ENCODE measurements at places on chromosomes 3 and 15.

DNA sequence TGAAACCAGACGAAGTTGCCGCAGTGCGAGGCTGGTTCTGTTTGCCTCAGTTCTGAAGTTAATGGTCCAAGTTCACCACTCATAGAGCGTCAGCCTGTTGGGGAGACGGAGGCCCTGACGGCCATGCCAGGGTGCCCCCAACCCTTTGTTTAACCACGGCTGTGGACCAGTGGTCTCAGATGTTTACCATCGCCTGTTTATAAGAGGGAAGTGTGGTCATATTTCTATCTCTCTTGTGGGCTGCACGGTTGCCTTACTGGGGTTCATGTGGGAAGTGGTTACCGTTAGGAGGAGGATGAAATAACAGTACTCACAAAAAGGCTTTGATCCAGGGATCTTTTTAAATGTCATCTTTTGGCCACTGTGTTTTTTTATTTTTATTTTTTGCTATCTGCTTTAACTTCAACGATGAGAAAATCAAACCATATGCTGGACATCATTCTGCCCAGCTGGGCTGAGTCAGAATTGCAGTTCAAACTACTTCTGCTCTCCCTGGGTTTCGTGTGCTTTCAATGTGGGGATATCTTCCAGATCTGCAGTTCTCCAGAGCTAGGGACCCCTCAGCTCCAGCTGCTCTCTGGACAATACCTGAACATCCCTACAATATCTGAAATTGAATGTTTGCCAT is 17.8 kb downstream of the SMAD3 start:
- DNase-seq = no peak

GRCh38 chr15:69161079-69161877 is 843 bp downstream of the GLCE start:
- DNase-seq = no peak

DNA sequence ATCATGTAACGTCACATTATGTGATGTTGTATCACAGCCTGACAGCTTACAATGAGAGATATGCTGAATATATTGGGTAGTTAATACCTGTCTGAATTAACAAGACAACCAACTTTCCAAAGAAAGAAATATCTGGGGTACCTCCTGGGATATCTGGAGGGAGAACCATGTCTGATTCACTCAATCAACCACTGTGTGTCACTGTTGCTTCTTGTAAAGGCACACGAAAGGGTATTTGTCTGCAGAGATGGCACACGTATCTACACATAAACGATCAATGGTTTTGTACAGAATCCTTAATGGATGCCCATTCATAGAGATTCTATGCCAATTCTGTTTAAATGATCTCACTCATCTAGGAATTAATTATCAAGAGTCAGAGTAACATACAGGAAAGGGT is 252.1 kb upstream of the TMCO5A start:
- DNase-seq = no peak

DNA sequence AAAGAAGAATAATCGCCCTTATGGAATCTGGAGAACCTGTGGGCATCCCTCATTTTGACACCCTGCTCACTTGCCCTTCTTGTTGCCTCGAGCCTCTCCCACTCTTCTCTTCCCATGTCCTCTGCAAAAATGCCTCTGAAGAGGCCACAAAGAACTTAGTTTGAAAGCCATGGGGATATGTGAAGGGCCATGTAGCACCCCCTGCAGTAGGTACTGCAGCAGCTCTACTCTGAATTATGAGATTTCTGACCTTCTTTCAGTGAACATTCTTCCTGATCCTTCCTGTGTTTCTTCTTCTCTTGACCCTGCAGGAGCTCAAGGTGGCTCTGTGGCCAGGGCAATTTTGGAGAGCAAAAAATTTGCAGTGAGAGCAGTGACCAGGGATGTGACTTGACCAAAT is 30.4 kb upstream of the TRA2B start:
- DNase-seq = no peak

DNA sequence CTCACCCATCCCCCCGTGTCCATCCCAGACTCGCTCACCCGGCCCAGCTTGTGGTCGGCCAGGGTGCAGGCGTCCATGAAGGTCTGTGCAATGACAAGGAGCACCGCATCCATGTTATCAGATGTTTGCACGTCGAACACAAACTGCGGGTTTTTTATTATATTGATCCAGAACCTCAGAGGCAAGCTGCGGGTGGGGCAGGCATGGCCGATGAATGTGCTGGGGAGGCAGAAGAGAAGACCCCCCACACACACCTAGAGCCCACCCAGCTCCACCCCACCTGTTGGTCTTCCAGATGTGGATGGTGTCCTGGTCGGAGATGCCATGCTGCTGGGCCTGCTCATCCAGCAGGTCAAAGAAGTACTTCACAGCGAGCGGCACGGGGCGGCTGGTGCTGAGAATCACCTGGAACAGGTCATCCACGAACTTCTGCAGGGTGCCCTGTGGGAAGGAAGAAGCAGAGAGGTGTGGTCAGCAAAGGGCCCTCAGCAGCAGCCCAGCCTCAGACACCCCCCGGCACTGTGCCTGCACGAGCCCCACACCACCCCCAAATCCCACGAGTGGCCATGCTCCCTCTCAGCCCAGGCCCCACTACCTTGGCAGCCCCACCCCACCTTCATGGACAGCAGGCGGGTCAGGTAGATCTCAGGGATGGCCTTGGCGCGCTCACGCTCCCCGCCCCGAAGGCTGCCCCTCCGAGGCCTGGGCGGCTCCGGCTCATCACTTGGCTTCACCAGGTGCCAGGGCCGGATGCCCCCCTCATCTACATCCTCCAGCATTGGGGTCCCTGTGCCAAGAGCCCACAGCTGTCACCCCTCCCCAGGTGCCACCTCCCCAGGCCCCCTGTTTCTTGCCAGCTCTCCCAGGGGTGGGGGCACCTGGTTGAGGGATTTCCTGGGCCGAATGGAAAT is 20.3 kb downstream of the PLXNB1 start:
- no peak for DNase-seq

DNA sequence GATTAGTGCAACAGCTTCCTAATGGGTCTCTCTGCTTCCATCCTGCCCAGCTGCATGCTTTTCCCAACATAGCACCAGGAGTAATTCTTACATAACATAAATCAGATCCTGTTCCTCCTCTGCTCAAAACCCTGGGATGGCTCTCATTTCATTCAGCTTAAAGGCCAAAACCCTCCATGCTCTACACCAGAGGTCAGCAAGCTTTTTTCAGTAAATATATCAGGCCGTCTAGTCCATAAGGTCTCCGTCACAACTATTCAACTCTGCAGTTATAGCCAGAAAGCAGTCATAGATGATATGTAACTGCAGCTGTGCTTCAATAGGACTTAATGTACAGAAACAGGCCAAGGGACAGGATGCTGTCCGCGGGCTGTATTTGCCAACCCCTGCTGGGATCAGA is 202.8 kb upstream of the UBE2E2 start:
- DNase-seq = no peak

DNA sequence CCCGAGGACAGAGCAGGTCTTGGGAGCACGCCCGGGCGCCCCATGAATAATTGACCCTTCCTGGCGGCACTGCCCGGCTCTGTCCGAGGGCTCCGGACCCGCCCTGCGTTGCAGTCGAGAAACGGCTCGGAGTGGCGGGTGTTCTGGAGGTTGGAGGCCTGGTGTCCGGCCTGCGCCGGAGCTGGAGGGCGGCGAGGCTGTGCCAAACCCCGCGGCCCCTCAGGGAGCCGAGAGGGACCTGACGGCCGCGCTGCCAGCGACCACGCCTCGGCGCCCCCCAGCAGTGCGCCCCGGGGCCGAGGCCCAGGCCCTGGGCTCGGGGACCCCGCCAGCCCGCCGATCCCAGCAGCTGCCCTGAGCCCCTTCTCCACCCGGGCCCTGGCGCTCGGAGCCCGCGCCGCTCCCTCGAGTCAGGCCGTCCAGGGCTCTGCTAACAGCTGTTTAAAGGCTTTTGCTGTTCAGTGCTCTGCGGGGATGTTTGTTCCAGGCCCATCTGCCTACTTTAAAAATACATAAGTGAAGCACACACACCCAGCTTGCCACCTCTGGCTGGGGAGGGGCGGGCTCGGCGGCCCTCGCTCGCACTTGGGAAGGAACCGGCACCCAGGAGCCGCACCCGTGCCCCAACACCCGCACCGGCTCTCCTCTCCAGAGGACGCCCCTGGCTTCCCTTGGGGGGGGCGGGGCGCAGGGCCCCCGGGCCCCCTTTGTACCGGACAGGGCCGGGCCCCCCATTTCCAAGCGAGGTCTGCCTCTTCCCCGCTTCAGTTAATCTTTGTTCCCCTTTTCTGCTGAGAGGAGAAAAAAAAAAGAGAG is 730 bp upstream of the ZNF710 start:
- no peak for DNase-seq

- no peak for DNase-seq
These were observed 64.9 kb downstream of the UACA start for GRCh38 chr15:70698426-70698825.

- DNase-seq = no peak
These were observed 283.9 kb downstream of the TAFA4 start for GRCh38 chr3:68648494-68648893.

DNA sequence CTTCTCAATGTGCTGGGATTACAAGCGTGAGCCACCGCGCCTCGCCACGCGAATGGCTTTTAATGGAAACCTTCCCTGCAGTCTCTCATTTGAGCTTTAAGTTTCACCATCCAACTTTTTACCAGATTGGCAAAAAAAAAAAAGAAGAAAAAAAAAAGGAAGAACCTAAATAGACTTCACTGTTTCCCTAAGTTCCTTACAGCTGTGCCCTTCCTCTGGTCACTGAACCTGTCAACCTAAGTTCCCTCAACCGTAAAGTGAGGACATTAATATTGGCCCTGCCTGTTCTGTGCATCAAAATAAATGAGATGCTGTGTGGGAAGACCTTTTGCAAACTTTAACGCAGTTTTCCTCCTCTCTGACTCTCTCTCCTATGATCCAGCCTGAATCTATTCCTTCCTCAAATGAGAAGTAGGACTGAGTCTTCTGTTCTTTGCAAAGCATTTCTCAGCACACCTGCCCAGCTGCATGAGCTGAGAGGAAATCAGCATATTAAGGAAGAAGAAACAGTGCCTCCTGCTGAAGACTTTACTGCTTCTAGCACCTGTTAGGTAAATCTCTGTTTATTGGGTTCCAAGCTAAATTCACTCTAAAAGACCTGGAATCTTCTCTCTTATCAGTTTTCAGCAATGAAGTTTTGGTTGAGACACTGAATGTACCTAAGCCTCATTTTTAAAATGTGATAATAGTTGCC is 99.6 kb upstream of the ETV5 start:
- no peak for DNase-seq

GRCh38 chr3:13071695-13072094 is 1.5 kb downstream of the IQSEC1 start:
- DNase-seq = no peak

- no peak for DNase-seq
These were observed 216.3 kb downstream of the STAG1 start for GRCh38 chr3:136535906-136536305.

- no peak for DNase-seq
These were observed 264.2 kb downstream of the NFKBIZ start for GRCh38 chr3:102113421-102114041.

- no peak for DNase-seq
These were observed 731.1 kb upstream of the SGO1 start for GRCh38 chr3:20916951-20917606.

GRCh38 chr3:186467969-186468368 is 76.2 kb downstream of the CRYGS start:
- DNase-seq = no peak

GRCh38 chr3:158713094-158713499 is 19.2 kb downstream of the RARRES1 start:
- no peak for DNase-seq

DNA sequence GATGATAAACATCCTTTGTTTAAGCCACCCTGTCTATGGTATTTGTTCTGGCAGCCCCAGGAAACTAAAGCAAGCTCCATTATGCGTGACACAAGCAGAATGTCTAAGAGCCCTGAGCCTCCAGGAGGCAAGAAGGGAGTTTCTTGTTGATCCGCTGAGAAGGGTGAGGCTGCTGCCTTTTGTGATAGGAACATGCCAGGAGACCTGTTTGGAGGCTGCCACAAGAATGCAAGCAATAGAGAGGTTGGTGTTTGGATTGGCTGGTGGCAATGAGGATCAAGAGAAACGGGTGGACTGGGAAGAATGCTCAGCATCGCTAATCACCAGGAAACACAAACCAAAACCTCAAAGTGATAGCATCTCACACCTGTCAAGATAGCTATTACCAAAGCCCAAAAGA is 104.8 kb downstream of the ASB7 start:
- no peak for DNase-seq

GRCh38 chr15:94840794-94841783 is 609.7 kb downstream of the MCTP2 start:
- no peak for DNase-seq

- no peak for DNase-seq
These were observed 16.9 kb downstream of the CD47 start for GRCh38 chr3:108073764-108074431.

DNA sequence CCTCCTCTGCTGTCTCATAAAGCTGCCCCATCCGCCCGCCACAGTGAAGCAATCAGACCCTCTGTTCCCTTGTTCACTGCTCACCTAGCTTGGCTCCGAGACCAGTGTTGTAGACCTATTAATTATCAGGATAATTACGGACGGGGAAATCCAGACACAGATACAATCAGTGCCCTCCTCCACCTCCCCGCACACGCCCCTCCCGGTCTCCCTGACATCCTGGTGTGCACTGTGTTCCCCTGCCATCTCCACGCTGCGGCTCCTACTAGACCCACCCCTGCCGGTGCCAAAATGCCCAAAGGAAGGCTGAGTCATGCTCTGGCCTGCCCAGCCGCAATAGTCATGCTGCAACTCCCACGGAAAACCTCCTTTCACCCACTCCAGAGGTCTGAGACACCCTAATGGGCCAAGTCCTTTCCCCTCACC is 277.3 kb upstream of the TLE3 start:
- no peak for DNase-seq
